ENCODE measurements at places on chromosomes 13 and 19.
A peak's percentile ranks its signal among the peaks of the same experiment; 100 is the strongest.

GRCh38 chr19:10230173-10230860 lies 814 bp downstream of the S1PR2 start:
- DNase-seq: peak; percentile 77

GRCh38 chr19:11256189-11256588 lies 6.1 kb downstream of the DOCK6 start:
- no peak for DNase-seq

GRCh38 chr19:3547301-3547731 lies 8.3 kb downstream of the TEKTIP1 start:
- peak; percentile 12 for DNase-seq

DNA sequence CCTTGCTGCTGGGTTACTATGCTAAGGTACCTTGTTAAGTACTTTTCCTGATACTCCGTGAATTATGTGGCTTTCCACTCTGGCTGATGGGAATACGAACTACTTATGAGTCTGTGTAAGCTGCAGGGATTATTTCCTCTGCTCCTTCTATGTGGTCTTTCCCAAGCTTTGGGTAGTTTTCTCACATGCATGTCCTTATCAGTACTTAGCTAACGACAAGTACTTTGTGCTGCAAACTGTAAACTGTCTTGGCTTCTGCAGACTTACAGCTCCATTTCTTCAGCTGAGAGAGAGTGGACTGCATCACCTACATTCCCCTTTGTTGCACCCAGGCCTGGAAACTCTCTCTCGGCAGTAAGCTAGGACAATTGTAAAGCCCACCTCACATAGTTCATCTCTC lies 76.6 kb downstream of the FGF9 start:
- no peak for DNase-seq

- DNase-seq: no peak
Measured at GRCh38 chr13:96960379-96960778, 33.9 kb downstream of the OXGR1 start.

GRCh38 chr13:29589967-29590366 lies 5.5 kb downstream of the SLC7A1 start:
- DNase-seq: no peak

DNA sequence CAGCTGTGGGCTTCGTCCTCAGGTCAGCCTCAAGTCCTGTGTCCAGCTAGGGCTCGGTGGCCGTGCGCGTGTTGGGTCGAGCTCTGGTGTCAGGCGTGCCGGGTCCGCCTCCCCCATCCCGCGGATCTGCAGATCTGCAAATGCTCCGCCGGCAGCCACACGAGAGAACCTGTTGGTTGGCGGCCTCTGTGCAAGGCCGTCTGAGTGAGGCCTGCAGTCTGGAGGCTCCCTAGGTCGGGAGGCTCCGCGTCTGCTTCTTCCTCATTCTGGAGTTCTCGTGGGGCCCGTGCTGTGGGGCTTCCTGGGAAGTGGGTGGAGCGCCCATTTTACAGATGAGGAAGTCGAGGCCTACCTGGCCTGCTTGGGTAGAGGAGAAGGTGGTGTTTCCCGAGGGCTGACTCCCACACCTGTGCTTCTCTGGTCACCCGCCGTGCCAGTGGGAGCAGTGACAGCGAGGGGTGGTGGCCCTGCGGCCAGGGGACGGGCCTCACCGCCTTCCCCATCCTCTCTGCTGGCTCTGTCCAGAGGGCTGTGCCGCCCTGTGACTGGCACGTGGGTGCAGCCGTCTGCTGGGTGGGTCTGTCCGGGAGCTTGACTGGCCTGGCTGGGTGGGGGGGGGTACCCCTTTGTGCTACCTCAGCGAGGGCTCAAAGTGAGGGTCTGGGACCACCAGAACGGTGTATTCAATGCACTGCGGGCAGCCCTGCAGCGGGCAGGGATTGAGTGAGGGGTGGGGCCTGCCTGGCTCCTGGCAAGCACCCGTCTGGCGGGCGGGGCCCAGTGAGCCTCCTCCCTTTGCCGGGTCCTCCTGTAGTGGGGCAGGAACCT lies 3.3 kb downstream of the CSNK1G2 start:
- DNase-seq: no peak

DNA sequence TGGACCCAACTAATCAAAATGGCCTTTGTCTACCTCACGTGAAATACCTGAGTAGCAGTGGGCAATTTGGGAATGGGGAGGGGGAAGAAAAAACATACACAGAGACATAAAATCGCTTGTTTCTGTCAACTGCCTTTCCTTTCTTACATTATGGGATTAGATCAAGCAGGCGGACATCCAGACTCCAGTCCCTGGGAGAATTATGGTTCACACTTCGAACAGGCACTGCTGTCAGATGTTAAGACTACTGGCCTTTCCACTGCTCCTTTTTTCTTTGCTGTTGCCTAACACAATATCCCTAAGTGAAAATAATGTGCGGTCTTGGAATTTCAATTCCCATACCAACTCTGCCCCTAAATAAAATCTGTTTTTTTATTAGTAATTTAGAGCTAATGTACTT lies 1719.7 kb upstream of the SLC10A2 start:
- DNase-seq: no peak

DNA sequence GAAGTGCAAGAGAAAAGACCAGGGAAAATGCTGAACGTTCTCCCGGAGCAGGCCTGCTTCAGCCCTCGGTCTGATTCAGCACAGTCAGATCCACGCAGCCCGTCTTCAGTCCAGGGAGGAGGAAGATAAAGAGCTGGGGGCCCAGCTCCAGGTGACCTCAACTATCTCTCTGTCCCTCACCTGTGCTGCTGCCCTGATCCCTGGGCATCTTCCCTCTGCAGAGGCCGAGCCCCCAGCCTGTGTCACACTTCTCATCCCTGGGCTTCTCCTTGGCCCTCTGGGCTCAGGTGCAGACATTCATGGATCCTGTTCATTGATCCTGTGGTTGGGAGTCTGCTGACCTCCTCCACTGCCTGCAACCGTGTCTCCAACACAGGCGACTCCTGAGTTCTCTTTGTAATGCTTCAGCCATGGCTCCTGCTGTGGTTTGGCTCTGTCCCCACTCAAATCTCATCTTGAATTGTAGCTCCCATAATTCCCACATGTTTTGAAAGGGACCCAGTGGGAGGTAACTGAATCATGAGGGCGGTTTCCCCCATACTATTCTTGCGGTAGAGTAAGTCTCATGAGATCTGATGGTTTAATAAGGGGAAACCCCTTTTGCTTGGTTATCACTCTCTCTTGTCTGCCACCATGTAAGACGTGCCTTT lies 27.9 kb downstream of the COL4A2 start:
- DNase-seq: no peak

GRCh38 chr13:75372517-75372916 lies 109.5 kb downstream of the TBC1D4 start:
- no peak for DNase-seq

- DNase-seq: no peak
Measured at GRCh38 chr19:31185261-31185660, 164.0 kb downstream of the TSHZ3 start.

DNA sequence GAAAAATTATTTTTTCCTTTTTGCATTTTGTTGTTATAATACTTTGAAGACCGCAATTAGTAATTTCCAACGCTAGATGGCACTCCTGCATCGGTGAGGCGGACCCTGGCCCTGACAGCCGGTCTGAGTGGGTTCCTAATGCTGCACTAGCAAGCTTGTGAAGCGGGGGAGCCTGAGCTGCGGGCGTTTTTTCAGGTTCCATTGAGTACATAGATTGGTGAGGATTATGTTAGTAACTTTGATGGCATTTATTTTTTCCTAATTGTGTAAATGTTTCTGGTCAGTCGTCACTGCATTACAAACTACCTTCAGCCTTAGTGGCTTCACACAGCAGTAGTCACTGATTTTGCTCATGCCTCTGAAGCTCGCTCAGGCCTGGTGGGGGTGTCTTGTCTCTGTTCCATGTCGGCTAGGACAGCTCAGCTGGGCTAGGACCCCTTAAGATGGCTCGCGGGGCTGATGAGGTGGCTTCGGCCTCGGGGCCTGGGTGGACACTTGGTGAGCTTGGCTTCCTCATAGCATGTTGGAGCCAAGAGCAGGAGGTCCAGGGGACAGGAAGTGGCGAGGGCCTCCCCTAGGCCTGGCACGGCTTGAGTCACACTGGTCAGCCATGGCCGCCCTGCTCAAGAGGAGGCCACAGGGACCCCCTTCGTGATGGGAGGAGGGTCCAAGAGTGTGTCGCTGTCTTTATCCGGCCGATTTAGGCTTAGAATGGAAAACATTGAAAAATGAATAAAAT lies 25.0 kb downstream of the ERCC5 start:
- DNase-seq: peak; percentile 21

- no peak for DNase-seq
Measured at GRCh38 chr19:55766466-55766865, 2.5 kb upstream of the RFPL4AL1 start.

Data from stimulated activated naive CD4-positive, alpha-beta T cell treated with Interleukin-2 at 50 U/mL for 16 hours (primary cell).